GM10248 (cell line): ENCODE measurements at places on chromosomes 11 and 22.
A peak's percentile ranks its signal among the peaks of the same experiment; 100 is the strongest.

DNA sequence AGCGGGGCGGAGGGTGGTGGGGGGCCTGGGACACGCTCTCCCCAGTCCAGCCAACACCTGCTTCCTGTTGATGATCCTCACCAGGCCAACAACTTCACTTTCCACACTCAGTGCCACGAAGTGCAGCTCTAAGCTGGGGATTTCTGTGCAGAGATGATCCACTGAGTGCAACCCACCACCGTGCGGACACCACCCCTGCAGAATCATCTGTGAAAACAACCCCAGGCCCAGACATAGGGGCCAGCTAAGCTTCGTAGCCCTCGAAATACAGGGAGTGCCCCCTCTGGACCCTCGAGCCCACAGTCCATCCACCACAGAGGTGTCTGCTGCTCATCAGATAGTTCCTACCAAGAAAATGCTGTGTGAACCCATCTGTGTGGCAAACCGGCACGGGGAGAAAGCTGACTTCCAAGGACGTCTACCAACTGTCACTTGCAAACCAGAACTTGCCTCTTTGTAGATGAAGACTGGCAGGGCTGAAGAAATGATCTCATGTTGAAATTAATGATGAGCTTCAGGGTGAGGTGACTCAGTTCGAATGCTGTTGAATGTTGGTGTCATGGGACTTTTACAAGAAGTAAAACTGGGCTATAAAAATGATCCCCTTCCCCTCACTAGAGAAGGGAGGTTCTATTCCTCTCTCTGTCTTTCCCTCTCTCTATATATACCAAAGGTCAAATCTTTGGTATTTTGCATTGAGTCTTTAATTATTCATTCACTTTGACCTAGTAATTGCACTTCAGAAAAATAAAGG, 73.4 kb downstream of the MYEOV start:
- no peak for DNase-seq

DNA sequence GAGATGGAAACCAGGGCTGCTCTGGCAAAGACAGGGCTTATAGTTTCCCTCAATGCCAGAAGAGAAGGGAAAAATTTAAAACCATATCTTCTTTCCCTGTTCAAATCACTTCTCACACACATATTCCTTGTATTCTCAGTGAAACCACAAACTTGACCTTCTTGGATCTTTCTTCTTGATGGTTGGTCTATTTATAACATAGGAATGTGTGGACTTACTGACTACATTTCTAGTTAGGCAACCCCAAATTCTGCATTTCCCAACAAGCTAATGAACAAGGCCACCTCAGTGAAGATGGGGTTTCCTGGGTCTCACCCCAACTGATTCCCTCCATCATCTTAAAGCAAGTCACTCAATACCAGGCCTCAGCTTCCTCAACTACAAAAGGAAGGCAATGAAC, 3.8 kb upstream of the QSER1 start:
- no peak for DNase-seq

- DNase-seq, result peak; percentile 83
Measured at GRCh38 chr11:10455637-10456487, 798 bp downstream of the AMPD3 start.

DNA sequence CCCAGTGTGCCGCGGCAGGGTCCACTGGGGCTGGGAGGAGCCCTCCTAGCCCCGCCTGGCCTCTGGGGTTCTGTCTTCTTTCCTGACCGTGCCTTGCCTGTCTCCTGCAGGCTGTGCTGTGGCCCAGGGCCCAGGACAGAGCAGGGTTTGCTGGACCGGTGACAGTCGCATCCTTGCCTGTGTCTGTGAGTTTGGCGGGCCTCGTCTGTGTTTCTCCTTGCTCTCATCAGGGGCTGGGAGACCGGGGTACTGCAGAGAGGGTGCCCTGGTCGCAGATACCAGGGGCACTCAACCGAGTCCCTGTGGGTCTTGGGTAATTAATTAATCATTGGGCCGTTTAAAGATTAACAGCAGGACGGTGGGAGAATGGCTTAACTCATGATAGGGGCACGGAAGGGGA, 29.9 kb downstream of the RPL3 start:
- DNase-seq, result no peak

DNA sequence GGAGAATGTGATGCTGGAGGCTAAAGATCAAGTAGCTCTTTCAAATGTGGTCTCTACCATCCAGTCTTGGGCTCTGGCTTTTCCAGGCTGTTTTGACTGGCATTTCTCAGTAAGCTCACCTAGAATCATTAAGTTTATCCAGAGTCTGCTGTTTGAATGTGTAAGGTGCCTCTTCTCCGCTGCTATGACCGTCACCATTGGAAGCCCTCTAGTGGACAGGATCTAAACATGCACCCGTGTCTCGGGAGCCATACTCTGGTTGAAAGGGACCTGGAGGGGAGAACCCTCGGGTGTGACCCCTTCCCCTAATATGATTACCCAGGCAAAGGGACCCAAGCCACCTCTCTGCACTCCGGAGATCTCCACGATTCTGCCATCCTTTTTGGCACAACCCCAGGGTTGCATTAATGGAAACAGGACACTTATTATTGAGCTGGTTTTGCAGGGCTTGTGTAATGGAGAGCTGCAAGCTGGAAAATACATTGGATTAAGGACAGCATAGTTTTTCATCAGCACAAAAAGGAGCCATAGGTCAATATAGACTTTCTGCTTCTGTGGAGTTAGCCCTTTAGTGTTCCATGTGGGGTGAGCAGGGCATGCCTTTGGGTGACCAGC, 191.0 kb upstream of the LARGE1 start:
- peak; percentile 36 for DNase-seq

GRCh38 chr11:69012092-69013008, 696 bp downstream of the MRGPRF start:
- DNase-seq, result no peak

GRCh38 chr11:1041936-1042608, 5.6 kb upstream of the MUC6 start:
- DNase-seq, result no peak

- DNase-seq, result no peak
Measured at GRCh38 chr11:69899957-69900821, 81.0 kb upstream of the FGF3 start.

GRCh38 chr11:84236436-84236835, 950.3 kb upstream of the CCDC90B start:
- no peak for DNase-seq

DNA sequence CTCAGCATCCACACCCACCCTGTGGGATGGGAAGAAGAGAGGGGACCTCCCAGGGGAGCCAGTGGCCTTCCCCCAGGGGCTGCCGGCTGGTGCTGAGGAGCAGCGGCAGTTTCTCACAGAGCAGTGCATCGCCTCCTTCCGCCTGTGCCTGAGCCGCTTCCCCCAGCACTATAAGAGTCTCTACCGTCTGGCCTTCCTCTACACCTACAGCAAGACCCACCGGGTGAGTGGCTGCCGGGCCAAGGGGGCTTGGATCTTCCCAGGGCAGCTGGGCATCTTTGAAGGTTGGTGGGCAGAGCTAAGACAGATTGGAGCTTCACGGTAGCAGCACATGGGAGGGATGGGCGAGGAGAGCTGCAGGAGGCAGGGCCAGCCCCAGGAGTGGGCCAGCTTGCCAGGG, 61.8 kb upstream of the SUSD2 start:
- no peak for DNase-seq

GRCh38 chr11:706439-706956, 467 bp downstream of the EPS8L2 start:
- DNase-seq, result no peak

DNA sequence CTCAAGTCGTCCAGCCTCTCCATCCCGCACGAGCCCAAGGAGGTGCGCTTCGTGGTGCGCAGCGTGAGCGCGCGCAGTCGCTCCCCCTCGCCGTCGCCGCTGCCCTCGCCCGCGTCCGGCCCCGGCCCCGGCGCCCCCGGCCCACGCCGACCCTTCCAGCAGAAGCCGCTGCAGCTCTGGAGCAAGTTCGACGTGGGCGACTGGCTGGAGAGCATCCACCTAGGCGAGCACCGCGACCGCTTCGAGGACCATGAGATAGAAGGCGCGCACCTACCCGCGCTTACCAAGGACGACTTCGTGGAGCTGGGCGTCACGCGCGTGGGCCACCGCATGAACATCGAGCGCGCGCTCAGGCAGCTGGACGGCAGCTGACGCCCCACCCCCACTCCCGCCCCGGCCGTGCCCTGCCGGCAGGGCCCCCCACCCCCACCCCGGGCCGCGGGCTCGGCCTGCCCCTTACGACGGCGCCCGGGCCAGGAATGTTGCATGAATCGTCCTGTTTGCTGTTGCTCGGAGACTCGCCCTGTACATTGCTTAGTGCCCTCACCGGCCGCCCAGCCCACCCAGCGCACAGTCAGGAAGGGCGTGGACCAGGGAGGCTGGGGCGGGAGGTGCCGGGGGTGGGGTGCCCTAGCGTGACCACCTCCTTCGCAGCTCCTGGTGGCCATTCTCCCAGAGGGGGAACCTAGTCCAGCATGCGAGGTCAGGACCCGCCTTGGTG, 6.9 kb upstream of the ACR start:
- DNase-seq, result no peak
